NCI-H1417 treated with DMSO at 0.1 percent for 48 hours (cell line): ENCODE measurements at places on chromosomes 11 and 22.

GRCh38 chr11:119254239-119254638 lies 48.1 kb downstream of the CBL start:
- DNase-seq: no peak

- DNase-seq: no peak
These were observed 143.3 kb upstream of the MTNR1B start for GRCh38 chr11:92826136-92826535.

DNA sequence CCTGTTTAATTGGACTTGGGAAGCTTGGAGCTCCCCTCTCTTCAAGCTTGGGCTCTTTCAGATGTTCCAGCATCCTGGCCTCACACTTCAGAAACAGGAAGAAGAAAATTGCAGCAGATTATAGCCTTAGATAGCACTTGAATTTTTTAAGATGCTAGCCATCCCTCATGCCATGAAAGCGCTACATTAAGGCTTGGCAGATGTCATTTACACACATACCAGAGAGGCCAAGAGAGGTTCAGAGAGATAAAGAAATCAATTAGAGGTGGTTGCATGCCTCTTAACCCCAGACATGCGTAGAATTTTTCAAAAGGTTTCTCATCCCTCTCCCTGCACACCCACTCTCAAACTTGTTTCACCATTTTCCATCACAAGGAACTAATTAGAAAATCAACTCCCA lies 31.9 kb upstream of the DBX1 start:
- DNase-seq: no peak

GRCh38 chr11:67613960-67614715 lies 7.4 kb downstream of the NDUFV1 start:
- no peak for DNase-seq

DNA sequence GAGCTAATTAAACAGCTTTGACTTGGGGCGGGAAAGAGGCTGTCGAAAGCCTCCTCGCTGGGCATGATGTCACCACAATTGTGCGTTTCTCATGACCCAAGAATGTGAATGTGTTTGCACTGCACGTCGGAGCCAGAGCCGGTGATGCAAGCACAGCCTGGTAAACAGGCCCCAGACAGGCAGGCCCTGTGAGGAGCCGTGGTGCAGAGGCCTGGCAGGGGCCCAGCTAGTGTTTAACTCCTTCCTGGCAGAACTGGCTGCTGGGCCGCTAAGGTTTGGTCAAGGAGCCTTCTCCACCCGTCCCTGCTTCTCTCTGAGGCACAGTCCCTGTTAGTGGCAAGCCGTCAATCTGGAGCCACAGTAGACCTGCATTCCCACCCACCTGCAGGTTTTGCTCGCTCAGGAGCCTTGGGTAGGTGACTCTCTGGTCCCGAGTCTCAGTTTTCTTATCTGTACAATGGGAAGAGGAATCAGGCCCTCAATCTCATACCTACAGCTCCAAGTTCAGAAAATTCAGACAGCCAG lies 25.4 kb upstream of the SMTN start:
- DNase-seq: no peak

DNA sequence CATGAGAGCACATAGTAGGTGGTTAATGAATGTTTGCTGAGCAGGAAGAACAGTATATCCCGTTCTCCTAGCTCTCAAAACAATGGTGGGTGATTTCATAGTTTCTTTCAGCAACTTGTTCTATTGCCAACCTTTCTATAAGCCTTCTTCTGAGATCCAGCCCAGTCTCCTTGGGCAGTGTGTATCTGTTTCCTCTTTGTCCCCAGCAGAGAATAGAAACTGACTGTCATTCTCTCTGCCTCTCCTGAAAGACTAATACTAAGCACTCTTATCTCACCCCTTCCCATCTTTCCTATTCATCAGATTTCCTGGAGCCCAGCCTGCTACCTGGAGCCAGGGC lies 272.9 kb downstream of the ST3GAL4 start:
- no peak for DNase-seq

DNA sequence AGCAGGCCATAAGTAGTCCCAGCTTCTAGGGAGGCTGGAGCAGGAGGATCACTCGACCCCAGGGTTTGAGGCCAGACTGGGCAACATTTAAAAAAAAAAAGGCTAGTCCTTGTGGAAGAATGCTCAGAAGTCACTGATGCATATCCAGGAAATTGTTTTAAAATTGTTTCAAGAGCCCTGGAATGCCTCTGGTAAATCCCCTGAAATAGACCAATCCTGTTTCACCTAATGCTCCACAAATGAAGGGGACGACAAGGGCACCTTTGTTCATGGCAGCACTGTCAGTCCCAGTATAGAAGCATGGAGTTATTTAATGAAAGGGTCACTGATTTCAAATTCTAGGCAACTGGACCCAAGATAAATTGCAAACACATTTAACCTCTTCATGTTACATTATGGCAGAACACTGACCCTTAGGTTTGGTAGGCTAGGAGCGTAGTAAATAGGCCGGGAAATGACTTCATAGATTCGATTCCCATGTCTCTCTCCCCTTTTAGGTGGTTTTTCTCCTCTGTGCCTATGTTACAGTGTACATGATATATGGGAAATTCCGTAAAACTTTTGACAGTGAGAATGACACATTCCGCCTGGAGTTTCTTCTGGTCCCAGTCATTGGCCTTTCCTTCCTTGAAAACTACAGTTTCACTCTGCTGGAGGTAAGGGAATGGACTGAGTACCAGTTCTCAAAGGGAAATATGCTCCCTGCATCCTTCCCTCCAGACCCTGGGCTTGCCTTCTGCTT lies 11.4 kb downstream of the KDELR3 start:
- no peak for DNase-seq

GRCh38 chr22:31621507-31622124 lies 40.4 kb downstream of the PISD start:
- DNase-seq: no peak

- DNase-seq: no peak
These were observed 51.8 kb downstream of the GALNT18 start for GRCh38 chr11:11569936-11570491.

GRCh38 chr11:69156235-69156639 lies 502 bp downstream of the SMIM38 start:
- DNase-seq: no peak

- no peak for DNase-seq
These were observed 5.6 kb downstream of the SHANK3 start for GRCh38 chr22:50678218-50678650.
